ENCODE measurements at places on chromosomes 11 and 22.

- no peak for DNase-seq
Observed at GRCh38 chr11:15327786-15328231, 213.1 kb downstream of the INSC start.

DNA sequence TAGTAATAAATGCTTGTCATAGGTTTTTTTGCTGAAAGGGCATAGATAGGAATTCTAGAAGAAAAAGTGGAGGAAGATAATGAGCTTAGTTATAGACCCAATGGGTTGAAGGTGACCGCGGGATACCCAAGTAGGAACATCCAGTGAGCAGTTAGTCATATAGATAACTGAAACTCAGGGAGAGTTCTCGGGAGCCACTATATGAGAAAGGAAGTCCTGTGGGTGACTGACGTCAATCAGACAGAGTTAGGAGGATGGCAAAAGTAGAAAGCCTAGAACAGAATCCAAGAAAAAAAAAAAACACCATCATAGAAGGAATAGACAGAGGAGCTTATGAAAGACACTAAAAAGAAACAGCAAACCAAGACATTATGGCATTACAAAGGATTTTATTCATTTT is 1.6 kb upstream of the CNGA4 start:
- no peak for DNase-seq

GRCh38 chr11:97764605-97765004 is 1256.1 kb upstream of the CNTN5 start:
- DNase-seq = no peak

DNA sequence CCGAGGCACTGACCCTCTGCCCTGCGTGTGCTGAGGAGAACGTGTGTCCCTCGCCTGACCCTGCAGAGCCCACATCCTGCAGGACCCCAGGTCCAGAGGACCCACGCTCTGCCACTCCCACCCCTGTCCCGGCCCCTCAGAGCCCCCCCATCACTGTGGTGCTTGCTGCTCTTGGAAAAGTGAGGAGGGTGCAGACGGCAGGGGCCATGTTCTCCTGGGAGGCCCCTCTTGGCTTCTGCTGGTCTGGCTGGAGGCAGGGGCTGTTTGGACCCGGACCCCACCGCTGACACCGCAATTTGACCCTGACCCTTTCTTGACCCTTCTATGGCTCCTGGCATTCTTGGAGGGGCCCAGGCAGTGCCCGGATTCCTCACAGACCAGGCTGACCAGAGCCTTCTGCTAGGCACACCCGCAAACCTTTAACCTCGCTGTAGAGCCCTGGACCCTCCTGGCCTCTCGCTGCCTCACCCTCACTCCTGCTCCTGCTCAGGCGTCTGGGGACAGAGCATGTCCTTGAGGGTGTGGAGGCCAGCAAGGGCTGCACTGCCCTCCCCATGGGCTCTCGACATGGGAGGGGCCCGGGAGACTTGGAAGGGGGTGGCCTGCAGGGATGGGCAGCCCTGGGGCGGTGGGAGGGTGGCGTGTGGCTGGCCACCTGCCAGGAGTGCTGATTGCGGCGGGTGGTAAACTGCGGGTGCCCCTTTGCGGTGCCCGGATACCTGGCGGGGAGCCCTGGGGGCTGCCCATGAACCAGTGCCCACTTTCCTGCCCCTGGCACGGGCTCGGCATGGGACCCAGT is 37.0 kb upstream of the MUC5AC start:
- DNase-seq = no peak

DNA sequence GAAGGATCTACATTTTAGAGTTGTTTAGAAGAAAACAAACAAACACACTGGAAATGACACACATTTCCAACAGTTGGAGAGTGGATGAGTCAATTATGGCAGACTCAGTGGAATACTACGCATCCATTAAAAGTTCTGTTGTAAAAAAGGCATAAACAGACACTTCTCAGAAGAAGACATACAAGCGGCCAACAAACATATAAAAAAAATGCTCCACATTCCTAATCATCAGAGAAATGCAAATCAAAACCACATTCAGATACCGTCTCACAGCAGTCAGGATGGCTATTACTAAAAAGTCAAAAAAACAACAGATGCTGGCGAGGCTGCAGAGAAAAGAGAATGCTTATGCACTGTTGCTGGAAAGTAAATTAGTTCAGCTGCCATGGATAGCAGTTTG is 298.2 kb downstream of the DDX10 start:
- no peak for DNase-seq

DNA sequence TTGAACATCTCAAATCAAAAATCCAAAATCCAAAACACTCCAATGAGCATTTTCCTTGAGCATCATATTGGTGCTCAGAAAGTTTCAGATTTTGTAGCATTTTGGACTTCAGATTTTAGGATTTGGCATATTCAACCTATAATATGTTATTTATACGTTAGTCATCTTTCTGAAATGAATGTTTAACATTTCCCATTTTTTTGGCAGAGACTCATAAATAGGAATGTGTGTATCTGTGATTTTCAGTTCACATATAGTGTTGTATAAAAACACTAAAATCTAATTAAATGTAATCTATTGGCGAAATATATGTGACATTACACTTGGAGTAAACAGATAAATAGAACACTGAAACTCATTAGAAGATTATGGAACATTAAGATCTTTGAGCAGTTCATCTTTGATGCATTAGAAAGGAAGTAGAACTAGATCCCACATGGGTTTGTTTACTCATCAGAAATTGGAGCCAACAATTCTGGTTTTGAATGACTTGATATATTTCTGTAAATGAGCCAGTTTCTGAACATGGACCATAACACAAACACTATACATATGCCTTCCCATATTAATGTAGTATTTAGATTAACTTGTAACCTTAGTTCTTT is 153.1 kb downstream of the UVRAG start:
- DNase-seq = no peak

DNA sequence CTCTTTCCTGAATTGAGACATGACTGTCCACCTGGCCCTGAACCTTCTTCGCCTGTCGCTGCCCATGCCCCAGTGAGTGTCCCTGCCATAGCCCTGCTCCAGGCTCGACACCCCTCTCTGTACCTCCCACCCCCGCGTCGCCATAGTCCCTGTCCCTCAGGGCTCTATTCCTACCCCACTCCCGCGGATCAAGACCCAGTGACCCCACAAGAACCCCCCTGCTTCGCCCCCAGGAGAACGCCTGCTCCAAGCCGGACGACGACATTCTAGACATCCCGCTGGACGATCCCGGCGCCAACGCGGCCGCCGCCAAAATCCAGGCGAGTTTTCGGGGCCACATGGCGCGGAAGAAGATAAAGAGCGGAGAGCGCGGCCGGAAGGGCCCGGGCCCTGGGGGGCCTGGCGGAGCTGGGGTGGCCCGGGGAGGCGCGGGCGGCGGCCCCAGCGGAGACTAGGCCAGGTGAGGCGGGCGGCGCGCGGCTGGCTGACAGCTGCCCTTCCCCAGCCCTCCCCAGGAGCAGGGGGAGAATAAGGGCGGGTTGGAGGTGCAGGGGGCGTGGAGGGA is 5.6 kb downstream of the NRGN start:
- no peak for DNase-seq

DNA sequence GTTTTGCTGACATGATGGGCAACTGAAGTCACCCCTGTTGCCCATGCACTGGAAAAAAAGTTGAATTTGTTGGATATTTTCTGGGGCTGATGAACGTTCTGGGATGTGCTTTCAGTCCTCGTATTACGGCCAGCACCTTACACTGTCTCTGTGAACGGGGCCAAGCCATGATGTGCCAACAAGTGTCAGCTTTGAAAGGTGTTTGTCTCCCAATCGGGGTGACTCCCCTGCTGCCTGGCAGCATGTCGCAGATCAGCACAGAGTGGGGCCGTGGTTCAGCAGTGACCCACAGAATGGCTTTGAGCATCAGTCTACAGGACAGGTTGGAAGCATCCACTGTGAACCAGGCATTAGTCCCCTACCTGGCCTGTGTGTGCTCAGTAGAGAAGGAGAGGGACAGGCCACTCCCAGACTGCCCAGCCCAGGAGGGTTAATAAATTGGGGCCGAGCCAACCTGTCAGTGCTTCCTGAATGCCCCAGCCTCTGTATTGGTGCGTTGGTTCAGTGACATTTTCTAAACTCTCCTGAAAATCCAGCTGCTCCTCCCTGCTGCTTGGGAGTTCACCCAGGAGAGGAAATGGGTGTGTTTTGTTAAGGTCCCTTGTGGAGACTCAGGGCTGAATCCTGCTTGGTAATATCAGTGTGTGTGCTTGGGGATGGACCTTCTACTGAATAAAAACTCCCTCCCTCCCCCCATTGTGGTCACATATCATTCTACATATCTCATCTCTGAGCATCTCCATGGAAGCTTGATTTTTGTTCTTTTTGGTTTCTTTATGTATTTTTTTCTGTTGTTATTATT is 50.7 kb upstream of the TTC12 start:
- no peak for DNase-seq

- no peak for DNase-seq
Observed at GRCh38 chr11:111582881-111583280, 19.4 kb upstream of the SIK2 start.

- DNase-seq = no peak
Observed at GRCh38 chr11:20061776-20062175, 98.5 kb downstream of the DBX1 start.

DNA sequence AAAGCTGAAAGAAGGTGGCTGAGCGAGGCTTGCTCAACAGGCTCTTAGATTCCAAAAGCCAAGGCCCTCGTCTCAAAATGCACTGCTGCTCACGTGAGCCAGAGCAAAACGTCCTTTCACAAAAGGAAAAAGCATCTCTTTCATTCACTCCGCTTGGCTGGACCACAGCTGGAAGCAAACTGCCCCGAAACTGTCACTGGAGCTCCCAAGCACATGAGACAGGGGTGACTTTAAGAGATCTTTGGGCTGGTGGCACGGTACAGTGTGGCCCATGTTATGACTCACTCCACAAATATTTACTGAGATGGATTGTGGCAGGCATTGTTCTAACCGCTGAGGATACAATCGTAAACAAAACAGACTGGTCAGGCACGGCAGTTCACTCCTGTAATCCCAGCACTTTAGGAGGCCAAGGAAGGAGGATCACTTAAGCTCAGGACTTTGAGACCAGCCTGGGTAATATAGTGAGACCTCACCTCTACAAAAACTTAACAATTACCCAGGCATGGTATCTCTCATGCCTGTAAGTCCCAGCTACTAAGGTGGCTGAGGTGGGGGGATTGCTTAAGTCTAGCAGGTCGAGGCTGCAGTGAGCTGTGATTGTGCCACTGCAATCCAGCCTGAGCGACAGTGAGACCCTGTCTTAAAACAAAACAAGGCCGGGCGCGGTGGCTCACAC is 3.6 kb downstream of the PLA2G6 start:
- DNase-seq = no peak

DNA sequence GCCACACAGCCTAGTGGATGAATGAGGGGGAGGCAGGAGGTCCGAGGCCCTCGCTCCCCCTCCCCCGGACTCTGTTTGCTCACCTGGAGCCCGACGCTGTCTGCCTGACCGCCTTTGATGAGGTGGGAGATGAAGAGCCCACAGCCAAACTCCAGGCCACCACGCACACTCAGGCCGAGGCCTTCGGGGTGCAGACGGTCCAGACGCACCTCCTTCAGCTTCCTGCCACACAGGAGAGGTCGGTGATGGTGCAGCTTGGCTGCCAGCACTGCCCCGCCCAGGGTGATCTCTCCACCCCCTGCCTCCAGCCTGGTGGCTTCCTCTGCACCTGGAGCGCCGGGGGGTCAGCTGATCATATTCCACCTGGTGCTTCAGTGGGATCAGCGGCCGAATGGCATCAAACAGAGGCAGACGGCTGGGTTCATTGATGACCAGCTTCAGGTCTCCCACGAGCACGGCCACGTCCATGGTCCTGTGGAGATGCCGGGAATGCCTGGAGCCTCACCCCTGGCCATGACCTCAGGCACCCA is 13.1 kb downstream of the USH1C start:
- no peak for DNase-seq

GRCh38 chr11:107682572-107682971 is 29.3 kb downstream of the SLN start:
- no peak for DNase-seq

GRCh38 chr11:120200677-120201076 is 10.2 kb upstream of the OAF start:
- DNase-seq = no peak

- no peak for DNase-seq
Observed at GRCh38 chr11:64094463-64095260, 58.9 kb downstream of the FLRT1 start.

GRCh38 chr22:39897841-39898240 is 3.0 kb upstream of the GRAP2 start:
- no peak for DNase-seq

DNA sequence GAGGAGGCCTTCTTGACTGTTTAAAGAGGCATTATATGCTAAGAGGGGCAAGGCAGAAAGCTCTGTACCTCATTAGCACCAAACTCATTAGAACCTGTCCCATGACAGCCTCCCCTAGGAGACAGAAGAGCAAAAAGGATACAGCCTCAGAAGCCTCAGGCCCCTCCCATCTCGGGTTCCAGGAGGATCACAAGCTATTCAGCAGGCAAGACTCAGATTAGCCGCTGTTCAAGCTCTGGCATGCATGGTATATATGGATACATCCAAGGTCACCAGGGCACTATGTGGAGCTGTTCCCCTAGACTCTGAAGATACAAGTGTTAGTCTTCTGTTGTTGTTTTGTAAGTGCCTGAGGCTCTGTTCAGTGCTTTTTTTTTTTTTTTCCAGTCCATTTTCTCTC is 32.1 kb downstream of the ATXN10 start:
- no peak for DNase-seq

DNA sequence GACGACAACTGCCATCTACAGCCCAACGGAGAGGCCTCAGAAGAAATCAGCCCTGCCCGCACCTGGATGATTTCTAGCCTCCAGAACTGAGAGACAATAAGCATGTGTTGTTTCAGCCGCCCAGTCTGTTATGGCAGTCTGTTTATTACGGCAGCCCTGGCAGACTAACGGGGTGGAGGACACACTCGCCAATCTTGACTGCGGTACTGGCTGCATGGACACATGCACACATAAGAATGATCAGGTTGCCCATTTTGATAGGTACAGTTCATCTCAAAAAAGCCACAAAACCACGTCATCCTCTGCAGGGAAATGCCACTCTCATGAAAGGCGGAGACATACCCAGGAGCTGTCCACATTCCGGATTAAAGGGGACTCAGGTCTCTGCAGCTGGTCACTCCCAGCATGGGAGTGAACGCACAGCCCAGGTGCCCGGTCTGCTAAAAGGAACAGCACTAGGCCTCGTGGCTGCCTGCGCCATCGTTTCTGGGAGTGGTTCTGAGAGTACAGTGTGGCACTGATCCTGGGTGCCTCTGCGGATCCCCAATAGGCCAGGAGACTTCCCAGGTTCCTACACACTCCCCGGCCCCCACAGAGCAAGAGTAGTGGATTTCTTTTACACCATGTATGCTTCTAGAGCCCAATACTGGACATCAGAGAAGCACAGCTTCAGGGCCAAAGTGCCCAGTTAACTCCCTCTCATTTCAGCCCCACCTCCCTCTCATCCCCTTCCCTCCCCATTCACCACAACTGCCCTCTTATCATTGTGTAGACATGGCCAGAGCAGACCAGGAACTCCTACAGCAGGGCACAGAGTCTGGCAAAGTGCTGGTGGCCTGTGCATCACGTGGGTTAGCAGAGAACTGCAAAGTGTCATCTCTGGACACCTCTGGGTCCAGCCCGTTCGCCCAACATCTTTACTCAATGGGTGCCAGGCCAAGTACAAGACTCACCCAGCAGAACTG is 11.7 kb upstream of the COMT start:
- DNase-seq = no peak
